ENCODE measurements at places on chromosomes 2 and 18. TPM values are rescaled to one million over a fixed set of nuclear protein-coding genes. Genes with fewer than 3 reads are reported as not detected.
A peak's percentile ranks its signal among the peaks of the same experiment; 100 is the strongest.

Gene SERPINB10
- not detected for polyA plus RNA-seq

Gene NTSR2
- polyA plus RNA-seq = not detected

Gene SLC16A14
- 1.5 TPM for polyA plus RNA-seq

Gene RPIA
- polyA plus RNA-seq = 15.7 TPM

Gene CROCC2
- polyA plus RNA-seq = not detected

Gene CRYGC
- polyA plus RNA-seq = not detected

Gene MAP2
- 3.6 TPM for polyA plus RNA-seq

Gene SRD5A2
- 0.15 TPM for polyA plus RNA-seq

Gene ACVR1
- 16.3 TPM for polyA plus RNA-seq

Gene TWIST2
- 0.56 TPM for polyA plus RNA-seq

Gene IL37
- not detected for polyA plus RNA-seq

Gene KIF1A
- 0.58 TPM for polyA plus RNA-seq

Gene DUSP11
- 19.3 TPM for polyA plus RNA-seq

Gene IL1F10
- not detected for polyA plus RNA-seq

Gene INHBB
- 0.49 TPM for polyA plus RNA-seq

Gene CFC1
- not detected for polyA plus RNA-seq

Gene CD28
- 0.37 TPM for polyA plus RNA-seq

Gene UGT1A8
- polyA plus RNA-seq = 30.0 TPM

Gene OSR1
- polyA plus RNA-seq = 0.99 TPM

DNA sequence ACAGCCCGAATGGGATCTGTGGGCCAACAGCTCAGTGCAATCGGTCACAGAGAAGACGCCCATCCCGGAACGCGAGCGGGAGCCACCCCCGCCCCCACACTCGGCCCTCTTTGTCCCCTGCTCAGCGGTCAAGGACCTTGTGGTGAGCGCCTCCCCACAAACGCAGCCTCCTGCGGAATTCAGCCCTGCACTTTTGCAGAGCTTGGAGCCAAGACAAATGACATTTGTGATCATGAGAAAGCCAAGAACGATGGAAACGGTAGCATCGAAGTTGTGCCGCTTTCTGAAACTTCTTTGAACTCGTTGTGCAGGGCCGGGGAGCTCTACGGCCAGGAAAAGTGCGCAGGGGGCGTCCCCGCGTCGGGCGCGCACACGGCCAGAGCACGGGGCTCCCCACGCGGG lies 6.7 kb upstream of the SALL3 start:
- DNase-seq = peak; percentile 43

- DNase-seq = peak; percentile 30
Observed at GRCh38 chr2:96157649-96158553, 12.7 kb upstream of the DUSP2 start.

- DNase-seq = no peak
Observed at GRCh38 chr18:57831597-57832377, 28.7 kb upstream of the ATP8B1 start.

GRCh38 chr2:222504191-222504590 lies 79.8 kb downstream of the SGPP2 start:
- no peak for DNase-seq

- no peak for DNase-seq
Observed at GRCh38 chr2:42140496-42140895, 28.7 kb upstream of the EML4 start.

DNA sequence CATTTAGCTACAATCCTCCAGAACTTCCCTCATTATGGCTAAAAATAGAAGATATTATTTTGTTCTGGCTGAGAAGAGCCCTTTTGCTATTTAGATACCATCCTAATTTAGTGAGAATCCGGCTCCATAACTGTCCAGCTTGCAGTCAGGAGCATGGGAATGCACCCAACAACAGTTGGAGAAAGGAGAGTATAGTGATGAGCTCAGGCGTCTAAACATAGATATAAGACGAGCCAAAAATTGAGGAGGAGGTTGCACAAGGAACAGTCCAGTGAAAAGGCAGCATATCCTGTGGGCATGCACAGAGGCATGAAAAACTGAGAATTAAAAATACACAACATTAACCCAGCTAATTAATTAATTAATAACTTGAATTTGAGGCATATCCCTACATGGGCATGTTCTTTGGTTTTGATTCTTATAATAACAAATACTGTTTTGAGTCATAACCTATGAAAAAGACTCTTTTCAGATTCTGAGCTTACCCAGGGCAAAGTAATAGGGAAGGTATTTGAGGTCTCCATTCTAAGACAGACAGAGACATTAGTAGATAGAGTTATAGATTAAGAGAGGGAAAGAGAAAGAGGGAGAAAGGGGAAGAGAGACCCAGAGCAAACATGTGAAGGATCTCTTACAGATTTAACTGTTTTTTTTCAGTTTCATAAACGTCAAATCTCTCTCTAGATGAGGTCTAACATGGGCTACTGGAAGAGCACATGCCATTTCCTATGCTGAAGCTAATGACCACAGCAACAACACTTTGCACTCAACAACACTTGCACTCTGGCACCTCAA lies 311.2 kb downstream of the OSR1 start:
- no peak for DNase-seq

GRCh38 chr2:196376984-196377877 lies 205.9 kb upstream of the STK17B start:
- DNase-seq = no peak

GRCh38 chr2:223599640-223600380 lies 2.4 kb downstream of the SCG2 start:
- no peak for DNase-seq

- no peak for DNase-seq
Observed at GRCh38 chr2:168462543-168463045, 6.5 kb downstream of the CERS6 start.

- no peak for DNase-seq
Observed at GRCh38 chr2:44389895-44390294, 28.1 kb downstream of the CAMKMT start.

- no peak for DNase-seq
Observed at GRCh38 chr2:164779383-164780057, 62.1 kb downstream of the COBLL1 start.

- peak; percentile 82 for DNase-seq
Observed at GRCh38 chr2:159126432-159127022, 158.1 kb downstream of the TANC1 start.

DNA sequence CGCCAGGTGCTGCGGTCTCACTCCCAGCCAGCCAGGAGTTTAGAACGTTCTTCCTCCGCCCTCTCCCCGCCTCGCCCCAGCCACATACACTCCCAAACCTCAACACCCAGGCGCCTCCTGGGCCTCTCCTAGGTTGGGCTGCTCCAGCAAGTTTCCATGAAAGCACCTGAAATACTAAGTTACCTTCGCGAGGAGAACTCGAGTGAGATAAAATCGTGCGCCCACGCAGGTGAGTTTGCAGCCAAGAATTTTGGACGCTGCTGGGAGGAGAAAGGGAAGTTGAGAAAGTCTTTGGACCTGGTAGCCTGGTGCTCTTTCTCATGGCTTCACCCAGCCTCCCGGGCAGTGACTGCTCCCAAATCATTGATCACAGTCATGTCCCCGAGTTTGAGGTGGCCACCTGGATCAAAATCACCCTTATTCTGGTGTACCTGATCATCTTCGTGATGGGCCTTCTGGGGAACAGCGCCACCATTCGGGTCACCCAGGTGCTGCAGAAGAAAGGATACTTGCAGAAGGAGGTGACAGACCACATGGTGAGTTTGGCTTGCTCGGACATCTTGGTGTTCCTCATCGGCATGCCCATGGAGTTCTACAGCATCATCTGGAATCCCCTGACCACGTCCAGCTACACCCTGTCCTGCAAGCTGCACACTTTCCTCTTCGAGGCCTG lies at the start of gene GPR39:
Gene GPR39 (plus strand): TSS at position 83 of the 673 bp plus-strand sequence.
- DNase-seq = no peak

DNA sequence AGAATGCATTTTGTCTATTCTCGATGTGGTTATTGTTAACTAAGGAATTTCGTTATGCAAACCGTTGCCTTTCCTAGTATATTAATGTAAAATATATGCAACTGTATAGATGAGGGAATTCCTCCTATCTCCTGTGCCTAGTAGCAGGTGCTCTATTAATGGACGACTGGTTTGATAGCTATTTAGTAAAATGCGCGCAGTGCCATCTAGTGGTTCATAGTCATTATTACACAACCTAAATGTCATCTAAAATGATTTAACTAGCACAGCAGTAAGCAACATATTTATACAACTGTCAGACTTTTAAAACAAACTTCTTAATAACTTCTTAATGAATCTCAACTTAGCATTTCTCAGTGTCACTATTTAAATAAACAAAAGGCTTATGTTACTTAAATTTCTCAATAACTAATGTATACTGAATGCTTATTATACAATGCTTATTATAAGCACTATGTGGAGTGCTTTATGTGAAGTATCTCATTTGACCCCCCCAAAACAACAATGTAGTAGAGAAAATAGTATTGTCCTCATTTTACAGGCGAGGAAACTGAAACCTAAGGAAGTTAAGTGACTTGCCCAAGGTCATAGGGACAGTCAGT lies 77.9 kb downstream of the DTNA start:
- DNase-seq = peak; percentile 73

GRCh38 chr2:105136394-105136793 lies 98.5 kb downstream of the MRPS9 start:
- no peak for DNase-seq

DNA sequence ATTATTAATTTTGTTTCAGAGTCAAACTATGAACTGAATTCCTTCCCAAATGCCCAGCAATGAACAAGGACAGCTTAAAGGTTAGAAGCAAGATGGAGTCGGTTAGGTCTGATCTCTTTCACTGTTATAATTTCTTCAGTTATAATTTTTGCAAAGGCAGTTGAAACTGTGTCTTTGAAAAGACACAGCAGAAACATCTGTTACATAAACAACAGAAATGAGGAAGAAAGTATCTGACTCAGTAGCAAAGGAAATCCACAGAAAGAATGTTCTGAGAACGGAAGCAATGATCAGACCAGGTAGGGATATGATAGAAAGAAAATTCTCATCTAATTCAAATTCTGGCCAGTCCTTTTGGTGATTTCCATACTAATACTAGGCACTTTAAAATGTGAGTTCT lies 5.2 kb upstream of the RMC1 start:
- no peak for DNase-seq

GRCh38 chr18:45588376-45589355 lies 26.6 kb upstream of the SLC14A2 start:
- peak; percentile 78 for DNase-seq

- no peak for DNase-seq
Observed at GRCh38 chr18:38940475-38940862, 1374.9 kb upstream of the CELF4 start.

GRCh38 chr18:77528872-77529271 lies 279.2 kb downstream of the GALR1 start:
- DNase-seq = no peak

GRCh38 chr2:2022941-2023586 lies 278.7 kb upstream of the PXDN start:
- DNase-seq = no peak

DNA sequence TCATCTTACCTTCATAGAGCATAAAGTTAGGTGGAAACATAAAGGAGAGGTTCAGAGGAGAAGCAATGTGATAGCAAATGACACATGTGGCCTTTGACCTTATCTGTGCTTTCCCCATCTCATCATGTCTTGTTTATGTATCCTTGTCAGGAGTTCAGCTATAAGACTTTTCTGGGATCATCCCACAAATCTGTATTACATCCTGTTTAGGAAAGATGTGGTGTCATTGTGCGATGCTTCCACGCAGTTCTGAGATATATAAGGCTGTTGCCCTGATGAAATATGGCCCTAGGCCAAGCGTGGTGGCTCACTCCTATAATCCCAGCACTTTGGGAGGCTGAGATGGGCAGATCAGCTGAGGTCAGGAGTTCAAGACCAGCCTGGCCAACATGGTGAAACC lies 15.5 kb upstream of the MGAT5 start:
- no peak for DNase-seq

DNA sequence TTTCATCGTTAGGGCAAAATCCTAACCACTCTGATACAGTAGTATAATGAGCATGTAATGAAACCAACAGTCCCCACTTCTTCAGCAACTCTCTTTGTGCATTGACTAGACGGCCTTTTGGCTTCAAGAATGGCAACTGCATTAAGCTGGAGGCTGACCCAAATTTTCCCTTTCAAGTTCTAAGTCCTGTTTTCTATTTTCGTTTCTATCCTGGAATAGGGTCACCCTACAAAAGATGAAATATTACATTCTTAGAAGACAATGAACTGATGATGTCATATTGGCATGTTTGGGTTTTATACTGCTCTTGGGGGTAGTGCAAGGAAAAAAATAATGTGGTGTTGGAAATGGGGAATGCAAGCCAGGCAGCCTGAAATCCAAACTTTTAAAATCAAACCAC lies 254.4 kb downstream of the ETAA1 start:
- no peak for DNase-seq
